ENCODE measurements at places on chromosomes 3 and 15.

DNA sequence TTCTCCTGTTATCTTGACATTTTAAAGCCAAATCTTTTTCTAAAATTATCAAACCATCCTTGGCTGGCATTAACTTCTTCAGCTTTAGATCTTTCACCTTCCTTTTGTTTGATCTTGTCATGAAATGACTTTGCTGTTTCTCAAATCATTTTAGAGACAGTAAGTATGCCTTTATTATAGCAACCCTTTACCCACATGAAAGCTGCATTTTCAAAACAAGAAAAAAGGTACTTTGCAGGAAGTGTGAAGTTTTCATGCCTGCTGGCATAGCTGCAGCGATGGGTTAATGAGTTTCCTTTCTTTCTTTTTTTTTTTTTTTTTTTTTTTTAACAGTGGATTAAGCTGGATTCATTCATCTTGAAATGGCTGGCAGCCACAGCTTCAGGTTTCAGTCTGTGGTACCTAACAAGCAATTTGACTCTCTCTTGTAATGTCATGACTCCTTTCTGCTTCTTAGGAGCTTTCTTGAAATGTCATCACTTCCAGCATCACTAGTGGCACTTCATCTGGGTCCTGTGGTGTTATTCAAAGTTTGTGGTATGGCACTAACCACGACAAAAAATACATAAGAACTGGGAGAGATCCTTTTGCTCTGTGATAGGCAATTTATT, 18.8 kb downstream of the SLC25A26 start:
- no peak for DNase-seq

DNA sequence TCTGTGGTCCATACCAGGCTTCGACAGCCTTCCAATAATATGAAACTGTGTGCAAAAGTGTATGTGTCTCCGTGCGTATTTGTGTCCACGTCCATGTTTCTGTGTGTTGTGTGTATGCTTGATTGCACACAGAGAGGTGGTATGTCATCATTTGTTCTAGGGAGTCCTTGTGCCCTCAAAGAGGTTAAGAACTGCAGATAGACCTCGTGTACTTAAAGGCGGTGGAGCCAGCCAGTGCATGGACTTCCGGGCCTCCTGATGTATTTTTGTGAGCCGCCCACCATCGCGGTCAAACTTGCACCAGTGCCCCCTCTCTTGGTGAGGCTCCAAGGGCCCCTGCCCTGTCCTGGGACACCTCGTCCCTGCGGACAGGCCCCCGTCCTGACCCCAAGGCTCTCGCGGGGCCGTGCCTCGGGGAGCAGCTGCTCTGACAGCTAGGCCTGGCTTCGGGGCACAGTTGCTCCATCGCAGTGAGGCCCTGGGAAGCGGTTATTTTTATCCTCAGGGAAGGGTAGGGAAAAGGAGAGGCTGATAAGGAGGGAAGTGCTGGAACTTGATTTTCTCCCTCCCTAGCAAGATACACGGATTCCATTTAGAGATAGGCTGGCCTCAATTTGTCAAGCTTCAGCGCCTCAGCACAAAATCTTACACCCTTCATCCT, 1.2 kb upstream of the RYK start:
- no peak for DNase-seq

DNA sequence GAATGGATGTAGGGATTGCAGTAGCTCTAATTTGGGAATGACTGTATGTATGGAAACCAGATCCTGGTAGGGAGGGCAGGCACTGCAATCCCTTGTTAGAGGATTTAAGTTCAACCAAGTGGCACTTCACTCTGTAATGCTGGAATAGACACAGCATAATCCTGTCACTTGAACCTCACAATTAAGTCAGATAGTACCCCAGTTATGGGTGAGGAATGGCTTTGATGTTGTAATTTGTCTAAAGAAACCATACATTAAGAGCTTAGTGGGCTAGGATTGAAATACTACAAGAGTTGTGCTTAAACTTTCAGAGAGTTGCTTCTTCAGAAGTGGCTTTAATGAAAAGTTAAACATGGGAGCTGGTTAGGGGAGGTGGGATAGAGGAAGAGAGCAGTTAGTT, 9.3 kb downstream of the RAB7A start:
- no peak for DNase-seq

DNA sequence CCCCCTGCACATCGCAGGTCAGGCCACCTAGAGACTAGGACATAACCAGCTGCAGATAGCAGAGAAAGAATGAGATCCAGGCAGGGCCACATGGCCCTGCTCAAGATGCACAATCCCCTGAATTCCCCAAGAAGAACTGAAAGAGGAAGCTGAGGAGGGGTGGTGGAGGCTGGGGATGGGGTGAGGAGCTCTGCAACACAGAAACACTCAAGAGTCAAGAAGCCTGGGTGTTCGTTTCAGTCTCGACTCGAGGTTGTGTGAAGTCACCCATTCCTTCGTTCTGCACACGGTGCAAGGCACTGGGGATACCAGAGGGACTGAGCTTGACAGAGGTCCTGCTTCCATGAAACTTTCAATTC, 62.0 kb downstream of the TLE3 start:
- DNase-seq, result no peak

DNA sequence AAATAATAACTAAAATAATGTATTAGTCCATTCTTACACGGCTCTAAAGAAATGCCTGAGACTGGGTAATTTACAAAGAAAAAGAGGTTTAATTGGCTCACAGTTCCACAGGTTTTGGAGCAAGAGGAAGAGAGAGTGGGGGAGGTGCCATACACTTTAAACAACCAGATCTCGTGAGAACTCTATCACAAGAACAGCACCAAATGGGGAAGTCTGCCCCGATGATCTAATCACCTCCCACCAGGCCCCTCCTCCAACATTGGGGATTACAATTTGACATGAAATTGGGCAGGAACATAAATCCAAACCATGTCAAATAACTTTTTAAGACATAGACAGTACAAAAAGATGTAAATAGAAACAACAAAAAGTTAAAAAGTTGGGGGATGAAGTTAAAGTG, 63.2 kb downstream of the ILDR1 start:
- no peak for DNase-seq

DNA sequence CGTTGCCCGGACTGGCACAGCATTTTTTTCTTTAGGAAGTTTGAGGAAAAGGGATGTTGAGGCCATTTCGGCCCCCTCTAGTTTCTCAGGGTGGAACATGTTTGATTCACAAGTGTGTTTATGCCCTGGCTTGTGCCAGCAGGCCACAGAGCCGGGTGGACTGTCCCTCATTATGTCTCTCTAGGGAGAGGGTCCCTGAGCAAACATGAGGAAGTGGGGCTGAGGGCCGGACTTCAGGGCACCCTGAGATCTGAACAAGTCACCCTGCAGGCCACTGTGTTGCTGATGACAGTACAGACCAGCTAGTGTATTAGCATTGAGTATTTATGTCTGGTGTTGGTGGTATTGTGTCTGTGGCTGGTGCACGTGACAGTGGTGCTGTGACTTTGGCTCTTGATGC, 34.9 kb downstream of the RNU5B-1 start:
- no peak for DNase-seq

- no peak for DNase-seq
These were observed 85.4 kb upstream of the ABHD2 start for GRCh38 chr15:89002830-89003229.

DNA sequence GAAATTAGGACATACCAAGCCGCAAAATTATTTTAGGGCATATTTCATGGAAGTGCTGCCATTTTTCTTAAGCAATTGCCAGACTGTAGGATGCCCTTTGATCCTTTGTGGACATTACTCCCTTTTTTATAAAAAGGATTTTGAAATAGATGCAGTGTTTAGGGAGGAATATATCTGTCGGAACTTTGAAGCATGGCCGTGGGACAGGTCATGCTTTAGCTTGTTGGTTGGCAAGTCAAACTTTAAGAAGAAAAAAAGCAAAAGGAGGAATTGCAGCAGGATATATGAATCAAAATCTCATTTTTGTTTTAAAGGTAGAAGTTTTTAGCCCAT, 122.1 kb downstream of the MCTP2 start:
- DNase-seq, result no peak

- no peak for DNase-seq
These were observed 93.9 kb upstream of the BHLHE40 start for GRCh38 chr3:4885316-4885715.

DNA sequence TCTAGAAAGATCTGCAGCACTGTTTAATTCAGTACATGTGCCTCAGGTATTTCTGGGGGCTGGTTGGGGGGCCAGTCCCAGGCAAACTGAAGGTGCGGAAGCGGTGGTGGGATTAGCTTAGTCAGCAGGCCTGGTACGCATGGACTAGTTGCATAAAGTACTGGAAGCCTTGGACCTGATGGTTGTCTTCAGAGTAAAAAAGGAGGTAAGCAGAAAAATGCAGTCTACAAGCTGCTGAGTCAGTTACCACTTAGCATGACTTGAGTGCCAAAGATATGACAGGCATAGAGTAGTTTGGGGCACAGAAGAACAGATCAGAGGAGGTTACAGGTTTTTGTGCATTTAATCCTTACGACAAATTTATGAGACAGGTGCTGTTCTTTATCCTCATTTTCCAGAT, 19.9 kb upstream of the GOLGA8J start:
- no peak for DNase-seq

DNA sequence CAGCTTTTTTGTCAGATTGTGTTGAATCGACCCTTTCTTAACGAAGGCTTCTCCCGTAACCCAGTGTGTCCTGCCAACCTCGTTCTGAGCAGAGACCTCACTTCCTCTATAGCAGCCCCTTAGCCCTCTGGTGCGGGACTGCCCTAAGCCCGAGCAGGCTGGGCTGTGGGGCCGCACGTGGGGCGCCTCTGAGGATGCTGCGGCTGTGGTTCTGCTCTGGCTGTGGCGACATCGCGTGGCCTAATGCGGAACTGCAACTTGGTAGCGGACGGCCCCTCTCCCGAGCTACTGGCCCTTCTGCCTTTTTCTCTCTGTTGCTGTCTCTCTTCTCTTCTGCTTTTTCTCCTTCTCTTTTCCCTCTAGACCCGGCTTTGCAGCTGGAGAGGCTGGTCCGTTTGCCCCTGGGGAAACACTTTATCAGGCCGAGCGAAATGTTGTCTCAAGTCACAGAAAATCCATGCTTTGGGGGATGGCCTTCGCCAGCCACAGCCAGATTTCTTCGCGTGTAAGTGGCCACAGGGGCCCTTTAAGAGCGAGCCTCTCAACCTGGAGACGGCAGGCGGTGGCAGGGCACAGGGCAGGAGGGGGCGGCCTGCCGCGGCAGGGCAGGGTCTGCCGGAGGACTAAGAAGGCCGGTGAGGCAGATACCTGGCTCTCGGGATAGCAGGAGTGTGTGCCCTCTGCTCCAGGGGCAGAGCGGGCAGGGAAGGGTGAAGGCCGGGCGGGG, 19.4 kb upstream of the KIF23 start:
- DNase-seq, result peak; percentile 77
